Osteocyte (in vitro differentiated cells): ENCODE measurements at places on chromosomes 6 and 20. TPM values are rescaled to one million over a fixed set of nuclear protein-coding genes. Genes with fewer than 3 reads are reported as not detected.

DNA sequence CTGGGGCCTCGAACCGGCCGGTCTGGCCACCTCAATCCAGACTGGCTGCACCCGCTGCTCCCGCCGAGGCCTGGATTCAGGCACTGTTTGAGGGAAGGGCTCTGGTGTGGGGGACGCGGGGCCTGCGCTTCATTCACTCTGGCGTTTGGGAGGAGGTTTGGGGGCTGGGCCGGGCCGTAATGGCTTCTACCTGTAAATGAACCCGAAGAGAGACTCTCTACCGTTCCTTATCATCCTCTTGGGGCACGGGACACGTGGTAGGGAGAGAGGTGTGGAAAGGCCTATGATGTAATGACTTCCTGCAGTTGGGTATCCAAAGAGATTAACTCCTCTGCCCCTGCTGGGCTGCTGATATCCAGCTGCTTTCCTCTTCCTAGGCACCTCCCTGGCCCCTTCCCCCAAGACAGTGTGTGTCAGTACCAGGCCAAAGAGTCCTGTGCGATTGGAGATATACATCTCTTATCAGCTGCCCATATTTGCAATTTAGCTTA lies 1.8 kb downstream of the FOXO3 start:
- peak overlapping the region; percentile 94 for H3K4me3 ChIP-seq
- peaks cover 49% of the 10 kb centered on the region for H3K4me1 ChIP-seq
- no peaks in the 10 kb centered on the region for H3K27me3 ChIP-seq
- H3K27ac ChIP-seq = peak overlapping the region; percentile 93

DNA sequence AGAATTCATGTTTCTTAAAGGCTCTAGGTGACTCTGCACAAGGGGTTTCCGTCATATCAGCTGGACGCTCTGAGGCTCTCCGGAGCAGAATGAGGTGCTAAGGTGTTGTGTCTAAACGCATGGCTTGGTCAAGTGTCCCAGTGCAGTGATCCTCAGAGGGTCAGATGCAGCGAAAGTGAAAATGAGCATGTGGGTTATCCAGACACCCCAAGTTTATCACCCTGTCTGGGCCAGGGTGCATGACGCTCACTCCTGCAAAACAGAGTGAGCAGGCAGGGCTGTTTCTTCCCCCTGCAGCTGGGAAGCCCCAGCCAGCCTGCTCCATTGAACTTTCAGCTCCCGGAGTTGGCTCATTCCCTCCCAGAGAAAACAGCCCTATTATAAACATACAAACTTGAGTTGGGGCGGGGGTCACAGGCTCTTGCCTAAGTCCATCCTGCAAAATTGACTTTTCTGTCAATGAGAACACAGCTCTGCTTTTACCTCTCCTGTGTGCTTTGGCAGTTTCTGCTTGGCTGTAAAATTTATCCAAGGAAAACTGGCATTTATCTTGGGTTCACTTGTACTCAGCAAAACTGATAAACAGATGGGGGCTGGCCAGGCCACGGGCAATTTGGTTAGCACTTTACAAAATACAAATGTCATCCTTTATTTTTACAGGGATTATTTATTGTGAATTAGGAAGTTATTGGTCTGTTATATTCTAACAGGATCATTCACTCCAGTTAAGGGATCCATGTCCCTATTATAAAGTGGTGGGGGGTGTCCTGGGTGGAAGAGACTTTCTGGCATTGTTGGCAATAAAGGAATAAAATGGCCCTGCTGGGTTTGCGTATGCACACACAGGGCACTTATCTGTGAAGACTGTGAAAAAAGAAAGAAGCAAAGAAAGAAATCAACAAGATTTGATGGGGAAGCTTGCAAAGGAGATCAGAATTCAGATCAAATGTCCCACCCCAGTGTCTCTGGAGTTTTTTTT lies 154.9 kb downstream of the FOXA2 start:
- peaks cover 2% of the 10 kb centered on the region for H3K4me1 ChIP-seq
- no peaks in the 10 kb centered on the region for H3K36me3 ChIP-seq
- DNase-seq = no peak
- no peak overlapping the region for H3K4me3 ChIP-seq
- no peak overlapping the region for H3K27ac ChIP-seq

GRCh38 chr6:52661551-52661950 lies 9.4 kb upstream of the TMEM14A start:
- no peak overlapping the region for H3K27ac ChIP-seq
- H3K27me3 ChIP-seq = no peaks in the 10 kb centered on the region
- H3K36me3 ChIP-seq = no peaks in the 10 kb centered on the region
- no peak for DNase-seq
- no peak overlapping the region for H3K4me3 ChIP-seq
- H3K4me1 ChIP-seq = peaks cover 7% of the 10 kb centered on the region

GRCh38 chr6:147741389-147741788 lies 232.9 kb downstream of the SAMD5 start:
- H3K27me3 ChIP-seq = no peaks in the 10 kb centered on the region
- no peak overlapping the region for H3K27ac ChIP-seq
- H3K4me3 ChIP-seq = no peak overlapping the region

DNA sequence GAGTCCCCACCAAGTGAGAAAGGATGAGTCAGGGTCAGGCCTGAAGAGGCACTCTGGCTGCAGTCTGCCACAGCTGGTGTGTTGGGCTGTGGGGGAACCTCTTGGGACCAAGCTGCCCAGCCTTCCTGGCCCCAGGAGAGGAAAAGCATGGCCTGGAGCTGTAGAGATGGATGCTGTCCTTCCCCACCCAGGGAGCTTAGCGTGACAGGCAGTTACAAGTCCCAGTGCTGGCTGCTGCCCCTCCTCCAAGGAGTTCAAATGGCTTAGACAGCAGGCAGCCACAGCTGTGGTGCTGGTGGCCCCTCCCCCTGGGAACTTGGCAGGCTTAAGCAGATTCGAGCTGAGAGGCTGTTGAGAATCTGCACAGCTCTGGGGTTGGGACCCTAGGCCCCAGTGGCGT lies 253.2 kb downstream of the PLCB1 start:
- DNase-seq = peak; percentile 90
- no peak overlapping the region for H3K4me3 ChIP-seq
- H3K27me3 ChIP-seq = no peaks in the 10 kb centered on the region
- H3K4me1 ChIP-seq = peaks cover 58% of the 10 kb centered on the region
- peak overlapping the region; percentile 67 for H3K27ac ChIP-seq
- peaks cover 9% of the 10 kb centered on the region for H3K36me3 ChIP-seq

DNA sequence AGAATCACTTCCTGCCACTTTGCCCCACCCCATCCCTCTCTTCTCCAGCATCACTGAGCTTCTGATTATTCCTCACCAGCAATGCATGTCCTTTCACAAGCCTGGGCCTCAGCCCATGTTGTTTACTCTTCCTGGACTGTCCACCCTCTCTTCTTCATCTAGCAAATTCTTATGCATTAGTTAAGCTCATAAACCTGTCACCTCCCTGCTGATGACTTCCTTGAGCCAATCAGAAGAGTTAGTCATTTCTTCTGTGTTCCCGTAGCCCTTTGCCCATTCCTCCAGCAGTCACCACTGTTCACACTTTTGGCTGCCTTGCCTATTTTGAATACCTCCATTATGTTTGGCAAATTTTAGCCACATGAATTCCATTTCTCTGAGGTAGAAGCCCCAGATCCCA lies 4.1 kb upstream of the CRYBG1 start:
- no peak overlapping the region for H3K27ac ChIP-seq
- H3K4me1 ChIP-seq = peaks cover 8% of the 10 kb centered on the region
- no peak overlapping the region for H3K4me3 ChIP-seq
- no peaks in the 10 kb centered on the region for H3K36me3 ChIP-seq
- no peak for DNase-seq

DNA sequence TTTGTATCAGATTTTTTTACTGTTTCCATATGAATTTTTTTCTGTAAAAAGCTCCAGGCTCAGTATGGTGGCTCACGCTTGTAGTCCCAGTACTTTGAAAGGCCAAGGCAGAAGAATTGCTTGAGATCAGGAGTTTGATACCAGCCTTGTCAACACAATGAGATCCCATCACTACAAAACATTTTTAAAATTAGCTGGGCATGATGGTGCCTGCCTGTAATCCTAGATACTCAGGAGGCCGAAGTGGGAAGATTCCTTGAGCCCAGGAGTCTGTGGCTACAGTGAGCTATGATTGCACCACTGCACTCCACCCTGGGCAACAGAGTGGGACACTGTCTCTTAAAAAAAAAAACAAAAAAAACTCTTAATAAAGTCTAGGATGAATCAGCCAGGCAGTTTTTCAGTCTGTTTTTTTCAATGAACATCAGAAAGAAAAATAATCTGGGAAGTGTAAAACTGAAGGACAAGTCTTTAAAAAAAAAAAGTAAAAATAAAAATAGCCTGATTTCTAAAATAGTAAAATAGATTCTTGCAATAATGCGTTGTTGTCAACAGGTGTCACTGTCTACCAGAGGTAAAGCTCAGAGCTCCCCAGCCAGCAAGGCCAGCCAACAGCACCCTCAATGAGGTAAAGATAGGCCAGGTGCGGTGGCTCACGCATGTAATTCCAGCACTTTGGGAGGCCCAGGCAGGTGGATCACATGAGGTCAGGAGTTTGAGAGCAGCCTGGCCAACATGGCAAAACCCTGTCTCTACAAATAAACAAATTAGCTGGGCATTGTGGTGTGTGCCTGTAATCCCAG lies 9.3 kb upstream of the ATG5 start:
- no peak overlapping the region for H3K27ac ChIP-seq
- no peak overlapping the region for H3K4me3 ChIP-seq
- peaks cover 55% of the 10 kb centered on the region for H3K27me3 ChIP-seq
- no peaks in the 10 kb centered on the region for H3K36me3 ChIP-seq
- DNase-seq = no peak

DNA sequence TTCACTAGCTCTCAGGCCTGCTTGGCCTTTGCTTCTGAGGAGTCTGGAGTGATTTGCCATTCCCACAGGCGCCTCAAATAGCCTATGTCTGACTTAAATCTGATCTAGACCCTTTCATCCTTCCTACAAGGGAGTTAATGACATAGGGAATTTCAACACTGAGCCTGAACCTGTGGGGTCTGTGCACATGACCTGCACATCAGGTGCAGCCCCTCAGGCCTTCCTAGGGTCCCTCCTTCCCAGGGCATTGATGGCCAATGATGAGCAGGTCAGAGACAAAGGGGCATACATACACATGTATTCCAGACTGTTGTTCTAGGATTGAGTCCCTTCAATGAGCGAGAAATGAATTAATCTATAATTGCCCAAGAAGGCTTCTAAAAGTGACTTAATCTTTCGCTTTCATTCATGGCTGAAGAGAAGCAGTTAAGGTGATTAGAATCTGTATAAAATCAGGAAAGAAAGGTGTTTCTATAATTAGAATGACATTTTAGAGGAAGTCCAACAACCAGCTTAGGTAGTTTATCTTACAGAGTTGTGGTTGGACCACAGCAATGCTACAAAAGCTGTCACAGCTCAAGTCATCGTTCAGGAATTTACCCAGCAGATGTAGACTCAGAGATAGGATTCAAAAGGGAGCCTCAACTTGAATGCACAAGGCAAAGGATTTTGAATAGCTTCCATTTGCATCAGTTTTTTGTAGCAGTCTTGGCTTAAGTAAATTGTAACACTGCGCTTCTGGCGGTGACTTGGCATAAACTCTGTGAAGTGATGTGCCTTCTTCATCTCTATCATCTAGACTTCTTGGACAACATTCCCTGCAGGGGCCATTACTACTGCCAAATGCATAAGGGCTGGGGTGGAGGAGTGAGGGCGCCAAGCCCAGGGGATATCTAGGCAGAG lies 27.0 kb upstream of the TBC1D7 start:
- H3K27me3 ChIP-seq = no peaks in the 10 kb centered on the region
- H3K4me1 ChIP-seq = peaks cover 12% of the 10 kb centered on the region
- no peak overlapping the region for H3K4me3 ChIP-seq
- no peaks in the 10 kb centered on the region for H3K36me3 ChIP-seq

DNA sequence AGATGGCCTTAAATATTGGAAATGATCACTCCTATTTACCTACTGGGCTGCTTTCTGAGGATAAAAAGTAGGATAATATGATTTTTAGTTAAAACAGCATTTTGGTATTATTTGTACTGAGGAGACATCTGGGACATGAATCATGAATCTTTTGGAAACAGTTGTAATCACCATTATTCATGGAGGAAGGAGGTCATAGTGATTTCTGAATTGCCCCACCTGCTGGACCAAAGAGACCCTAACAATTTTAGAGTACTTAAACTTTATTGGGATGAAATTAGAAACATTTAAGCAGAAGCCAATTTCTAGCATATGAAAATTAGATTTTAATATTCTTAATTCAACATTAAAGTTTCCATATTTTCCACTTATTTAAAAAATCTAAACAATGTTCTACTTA lies 108.4 kb upstream of the SIM1 start:
- H3K4me3 ChIP-seq = no peak overlapping the region
- no peak for DNase-seq
- H3K27ac ChIP-seq = peak overlapping the region; percentile 16
- no peaks in the 10 kb centered on the region for H3K27me3 ChIP-seq
- H3K4me1 ChIP-seq = peaks cover 3% of the 10 kb centered on the region

- H3K4me3 ChIP-seq = no peak overlapping the region
- H3K27ac ChIP-seq = no peak overlapping the region
These were observed 817 bp downstream of the GRM1 start for GRCh38 chr6:146029573-146030184.

GRCh38 chr6:69305456-69305855 lies 491.4 kb downstream of the LMBRD1 start:
- H3K36me3 ChIP-seq = no peaks in the 10 kb centered on the region
- H3K27me3 ChIP-seq = peaks cover 6% of the 10 kb centered on the region

DNA sequence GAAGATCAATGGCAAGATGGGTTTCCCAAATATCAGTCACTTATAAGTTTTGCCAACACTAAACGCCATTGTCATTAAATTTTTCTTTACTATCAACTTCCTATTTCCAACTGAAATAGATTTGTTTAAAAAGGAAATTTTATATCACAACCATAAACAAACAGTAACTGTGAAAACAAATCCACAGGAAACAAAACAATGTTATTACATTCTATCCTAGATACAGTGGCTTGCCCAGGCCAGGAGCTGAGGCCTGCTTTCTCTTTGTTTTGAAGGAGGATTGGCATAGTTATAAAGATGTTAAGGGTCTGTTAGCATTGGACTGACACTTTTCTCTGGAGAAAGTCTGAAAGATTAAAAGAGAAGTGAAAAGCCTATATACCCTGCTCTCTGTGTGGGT lies 24.9 kb downstream of the PPP1R16B start:
- H3K27ac ChIP-seq = no peak overlapping the region
- H3K4me3 ChIP-seq = no peak overlapping the region
- no peaks in the 10 kb centered on the region for H3K4me1 ChIP-seq
- peaks cover 22% of the 10 kb centered on the region for H3K27me3 ChIP-seq
- H3K36me3 ChIP-seq = no peaks in the 10 kb centered on the region

Gene CCR6
- not detected in 2 replicates for total RNA-seq

Gene PET117
- total RNA-seq = 11.8 and 13.0 TPM in 2 replicates

Gene ZHX3
- total RNA-seq = 43.1 and 44.5 TPM in 2 replicates

Gene RAB5IF
- 65.2 and 69.4 TPM in 2 replicates for total RNA-seq

Gene DCBLD1
- total RNA-seq = 12.2 and 14.9 TPM in 2 replicates

Gene LKAAEAR1
- not detected in 2 replicates for total RNA-seq

Gene THBS2
- 650 and 687 TPM in 2 replicates for total RNA-seq

Gene FERMT1
- 0.27 TPM in 1 of 2 replicates, not detected in the other for total RNA-seq
